Effector CD4-positive, alpha-beta T cell (primary cell): ENCODE measurements at places on chromosomes 3 and 15.

DNA sequence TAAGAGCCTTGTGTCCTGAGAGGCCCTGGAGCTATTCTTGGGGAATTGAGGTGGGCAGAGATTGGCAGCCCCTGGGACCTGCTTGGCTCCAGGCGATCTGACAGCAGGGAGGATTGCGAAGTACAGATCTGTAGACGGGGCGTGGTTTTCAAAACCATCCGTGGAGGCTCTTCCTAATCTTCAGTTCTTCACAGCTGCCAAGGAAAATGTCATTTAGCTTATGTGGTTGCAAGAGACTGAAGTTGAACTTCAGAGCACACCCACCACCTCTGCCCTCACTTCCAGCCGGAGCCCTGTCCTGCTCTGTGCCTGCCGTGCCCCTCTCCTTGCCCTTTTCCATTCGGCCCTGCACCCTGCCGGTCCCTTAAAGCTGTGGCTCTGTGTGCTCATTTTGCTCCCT is 12.9 kb downstream of the NISCH start:
- DNase-seq = no peak

DNA sequence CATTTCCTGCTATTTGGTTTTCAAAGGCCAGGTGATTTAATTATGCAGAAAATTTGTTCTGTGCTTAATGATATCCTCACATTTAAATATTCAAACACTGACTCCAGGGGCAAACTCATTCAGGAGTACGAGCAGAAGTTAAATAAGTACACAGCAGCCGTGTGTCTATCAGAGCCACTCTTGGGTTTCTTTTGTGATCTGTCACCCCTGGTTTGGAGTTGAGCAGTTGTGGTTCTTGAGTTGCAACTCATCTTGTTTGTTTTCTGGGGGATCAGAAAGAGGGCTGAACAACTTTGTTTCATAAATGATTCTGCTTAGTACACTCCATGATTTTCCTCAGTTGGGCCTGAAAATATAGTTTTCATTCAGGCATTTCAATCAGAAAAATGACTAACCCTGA is 25.7 kb upstream of the PPP4R2 start:
- no peak for DNase-seq

DNA sequence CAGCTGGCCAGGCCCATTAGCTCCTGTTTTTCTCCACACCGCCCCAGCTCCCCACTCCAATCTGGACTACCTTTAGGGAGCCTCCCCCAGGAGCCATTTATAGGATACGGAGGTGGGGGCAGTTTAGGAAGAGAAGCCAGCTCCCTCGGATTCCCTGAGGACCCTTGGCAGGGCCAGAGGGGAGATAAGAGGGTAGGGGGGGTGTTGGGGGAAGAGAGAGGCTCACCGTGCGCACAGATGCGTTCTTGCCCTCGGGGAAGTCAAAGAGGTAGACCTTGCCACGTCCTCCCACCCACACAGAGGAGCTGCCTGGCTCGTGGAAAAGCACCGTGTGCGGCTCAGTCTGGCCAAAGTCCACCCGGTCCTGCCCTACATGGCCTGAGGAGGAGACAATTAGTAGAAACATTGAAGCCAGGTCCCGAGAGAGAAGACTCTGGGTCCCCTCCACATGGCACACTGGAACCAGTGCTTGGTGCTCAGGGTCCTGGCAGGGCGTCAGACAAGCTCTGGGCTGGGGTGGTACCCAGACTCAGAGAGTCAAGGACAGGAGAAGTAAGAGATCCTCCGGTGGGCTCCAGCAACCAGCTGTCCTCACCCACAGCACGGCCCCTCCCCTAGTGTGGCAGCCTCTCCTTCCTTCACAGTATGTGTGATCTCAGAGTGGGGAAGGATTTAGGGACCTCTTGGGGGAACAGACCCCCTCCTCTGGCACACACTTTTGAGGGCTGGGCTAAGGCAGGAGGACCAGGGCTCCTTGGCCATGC is 15.0 kb downstream of the SEMA7A start:
- DNase-seq = no peak

GRCh38 chr15:38496151-38496550 is 42.2 kb downstream of the FAM98B start:
- no peak for DNase-seq

GRCh38 chr15:72340366-72340765 is 20.4 kb upstream of the CELF6 start:
- DNase-seq = no peak

GRCh38 chr3:99907959-99908544 is 90.4 kb downstream of the CMSS1 start:
- no peak for DNase-seq

DNA sequence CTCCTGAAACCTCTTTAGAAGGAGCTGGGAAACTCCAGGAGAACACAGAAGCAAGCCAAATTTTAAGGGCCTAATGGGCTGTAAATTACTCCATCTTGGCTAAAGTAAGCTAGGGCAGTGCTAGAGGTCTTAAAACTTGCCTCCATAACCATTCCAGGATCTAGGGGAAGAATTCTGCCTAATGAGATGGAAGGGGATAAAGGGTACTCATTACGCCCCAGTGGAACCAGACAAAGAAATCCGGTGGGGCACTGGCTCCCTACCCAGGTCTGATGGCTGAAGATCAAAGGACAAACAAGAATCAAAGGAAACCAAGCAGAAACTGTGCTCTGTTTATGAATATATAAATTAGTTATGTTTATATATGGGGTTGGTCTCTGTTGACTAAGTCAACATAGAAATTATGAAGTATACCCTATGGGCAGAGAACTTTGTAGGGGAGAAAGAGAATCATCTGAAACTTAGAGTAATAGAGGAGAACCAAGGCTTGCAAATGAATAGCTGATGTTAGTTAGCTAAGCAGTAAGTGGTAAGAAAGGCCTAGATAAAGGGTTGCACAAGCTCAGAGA is 57.8 kb downstream of the NCEH1 start:
- DNase-seq = no peak

GRCh38 chr15:84780492-84780891 is 32.1 kb downstream of the ZNF592 start:
- DNase-seq = no peak

- DNase-seq = no peak
Observed at GRCh38 chr3:21691036-21691435, 60.0 kb downstream of the ZNF385D start.

DNA sequence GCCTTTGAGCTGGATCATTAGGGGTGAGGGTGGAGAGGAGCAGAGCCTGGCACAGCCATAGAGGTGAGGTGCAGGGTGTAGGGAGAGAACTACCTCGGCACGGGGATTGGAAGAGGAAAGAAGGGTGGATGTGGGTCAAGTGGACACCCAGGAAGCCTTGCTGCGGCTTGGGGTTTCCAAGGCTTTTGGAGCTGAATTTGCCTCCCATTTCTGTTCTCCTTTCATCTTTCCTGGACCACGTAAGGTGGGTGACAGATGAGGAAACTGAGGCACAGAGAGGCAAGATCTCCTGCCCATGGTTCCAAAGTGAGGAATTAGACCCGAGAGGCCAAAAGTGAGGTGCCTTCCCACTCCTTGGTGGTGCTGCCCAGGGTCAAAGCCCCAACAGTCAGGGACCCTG is 35.4 kb upstream of the SFMBT1 start:
- no peak for DNase-seq

DNA sequence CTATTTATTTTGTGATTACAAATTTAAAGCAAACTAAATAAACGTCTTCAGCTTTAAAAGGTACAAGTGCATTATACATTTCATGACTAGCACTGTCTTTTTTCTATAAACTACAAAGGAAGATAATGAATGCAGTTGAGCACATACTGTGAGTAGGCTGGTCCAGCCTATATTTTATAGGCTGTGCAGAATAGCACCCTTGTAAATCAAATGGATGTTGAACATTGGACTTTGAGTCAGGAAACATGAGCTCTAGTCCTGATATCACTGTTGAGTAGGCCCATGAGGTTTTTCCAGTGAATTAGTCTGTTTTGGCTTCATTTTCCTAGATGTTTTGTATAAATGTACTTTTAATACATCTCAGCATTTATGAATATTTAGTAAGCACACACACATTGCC is 447.3 kb upstream of the KCNMB2 start:
- DNase-seq = no peak

DNA sequence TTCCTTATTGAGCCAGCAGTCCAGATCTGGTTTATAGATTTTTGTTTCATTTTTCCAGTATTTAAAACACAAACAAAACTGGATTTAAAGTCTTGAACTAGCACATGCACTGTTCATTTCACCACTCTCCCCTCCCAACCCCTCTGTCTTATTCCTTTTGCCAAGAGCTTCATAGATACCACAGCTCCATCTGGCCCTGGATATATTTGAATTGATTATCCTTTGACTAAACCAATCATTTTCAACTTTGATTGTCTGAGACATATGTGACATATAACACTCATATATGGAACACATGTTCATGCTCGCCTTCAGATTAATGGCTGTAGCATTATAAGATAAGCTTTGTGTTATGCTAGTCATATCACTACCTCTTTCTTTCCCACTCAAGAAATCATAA is 376.6 kb upstream of the NAALADL2 start:
- DNase-seq = no peak

DNA sequence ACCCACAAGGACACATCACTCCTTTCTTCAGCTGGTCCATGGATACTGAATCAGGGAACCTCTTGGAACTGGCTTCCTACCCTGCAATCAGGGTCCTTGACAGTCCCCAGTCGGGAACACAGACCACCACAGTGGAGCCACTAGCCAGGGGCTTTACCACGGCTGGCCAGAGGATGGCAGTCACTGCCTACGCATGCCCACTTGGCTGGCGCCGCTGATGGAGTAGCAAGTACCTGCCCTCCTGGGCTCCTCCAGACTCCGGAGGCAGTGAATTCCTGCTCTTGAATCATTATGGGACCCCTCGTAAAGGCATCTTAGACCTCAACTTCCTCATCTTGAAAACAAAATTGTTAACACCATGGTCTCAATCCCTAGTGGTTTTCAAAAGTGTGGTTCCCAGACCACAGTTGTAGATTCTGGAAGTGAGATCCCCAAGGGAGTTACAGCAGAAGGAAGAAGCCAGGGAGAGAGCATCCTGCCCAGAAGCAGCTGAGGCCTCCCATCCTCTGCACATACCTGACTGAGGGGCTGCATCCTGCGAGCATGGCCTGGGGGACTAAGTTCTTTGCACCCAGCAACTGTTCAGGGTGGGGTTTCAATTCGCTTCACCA is 9.1 kb upstream of the SKIC8 start:
- DNase-seq = no peak

GRCh38 chr3:17013571-17013970 is 128.8 kb downstream of the PLCL2 start:
- DNase-seq = no peak

- no peak for DNase-seq
Observed at GRCh38 chr15:25176616-25176923, 221.8 kb downstream of the SNRPN start.

DNA sequence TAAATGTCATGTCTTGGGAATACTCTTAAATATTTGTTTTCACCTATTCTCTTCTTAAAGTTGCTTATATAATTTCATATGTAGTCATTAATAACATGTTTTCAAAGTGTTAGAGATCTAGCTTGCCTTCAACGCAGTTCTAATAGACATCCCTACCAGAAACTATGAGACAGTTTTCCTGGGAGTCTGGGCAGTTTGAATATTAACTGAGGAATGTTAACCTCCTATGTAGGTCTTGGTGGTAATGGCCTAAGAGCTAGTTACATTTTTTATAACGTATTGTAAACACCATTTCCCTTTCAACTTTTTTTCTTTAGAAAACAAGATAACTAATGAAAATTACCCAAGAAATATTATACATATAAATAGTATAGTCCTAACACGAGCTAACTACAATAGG is 328.2 kb downstream of the TIGIT start:
- DNase-seq = no peak

DNA sequence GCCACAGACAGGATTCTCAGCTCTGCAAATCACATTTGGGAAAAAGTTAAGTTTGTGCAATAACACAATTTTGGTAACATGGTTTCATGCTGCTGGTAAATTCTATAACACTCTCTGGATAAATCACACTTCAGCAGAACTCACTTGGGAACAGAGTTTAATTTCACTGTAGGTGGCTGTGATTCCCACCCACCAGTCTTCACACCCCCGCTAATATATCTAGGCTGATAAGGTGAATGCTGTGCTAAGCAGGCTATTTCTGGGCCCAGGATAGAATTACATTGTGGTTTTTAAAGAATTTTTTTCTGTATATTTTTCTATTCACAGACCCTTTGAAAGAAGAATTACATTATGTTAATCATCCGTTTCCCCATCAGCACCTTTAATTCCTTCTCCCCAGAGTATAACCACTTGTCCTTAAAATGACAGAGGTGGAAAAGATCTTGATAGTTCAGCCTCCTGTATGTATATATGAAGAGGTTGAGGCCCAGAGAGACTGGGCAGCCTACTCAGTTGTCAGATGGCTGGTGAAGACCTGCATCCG is 22.9 kb downstream of the MAP2K1 start:
- DNase-seq = no peak

- no peak for DNase-seq
Observed at GRCh38 chr3:50323092-50323600, 601 bp upstream of the HYAL2 start.

GRCh38 chr3:184756151-184757021 is 44.5 kb upstream of the MAGEF1 start:
- DNase-seq = no peak

GRCh38 chr15:97014001-97014400 is 683.5 kb downstream of the NR2F2 start:
- DNase-seq = no peak

GRCh38 chr3:181899702-181900101 is 188.0 kb downstream of the SOX2 start:
- no peak for DNase-seq

DNA sequence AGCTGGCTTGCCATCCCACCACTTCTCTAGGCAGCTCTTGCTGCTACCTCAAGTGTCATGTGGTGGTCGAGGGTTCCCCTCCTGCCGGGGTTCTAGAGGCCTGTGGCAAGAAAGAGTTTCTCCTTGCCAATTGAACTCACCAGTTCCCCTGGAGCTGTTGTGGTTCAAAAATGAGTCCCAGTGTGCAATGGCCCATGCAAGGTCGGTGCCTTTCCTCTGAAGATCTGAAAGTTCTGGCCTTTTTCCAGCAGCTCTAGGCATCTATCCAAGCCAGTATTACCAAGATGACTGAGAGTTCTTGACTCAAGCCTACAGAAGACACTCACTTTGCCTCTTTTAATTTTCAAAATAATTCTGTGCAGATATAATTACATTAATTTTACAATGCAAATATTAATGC is 163.6 kb downstream of the KCNMB2 start:
- no peak for DNase-seq
